CMK (cell line): ENCODE measurements at places on chromosomes 16 and 17.

DNA sequence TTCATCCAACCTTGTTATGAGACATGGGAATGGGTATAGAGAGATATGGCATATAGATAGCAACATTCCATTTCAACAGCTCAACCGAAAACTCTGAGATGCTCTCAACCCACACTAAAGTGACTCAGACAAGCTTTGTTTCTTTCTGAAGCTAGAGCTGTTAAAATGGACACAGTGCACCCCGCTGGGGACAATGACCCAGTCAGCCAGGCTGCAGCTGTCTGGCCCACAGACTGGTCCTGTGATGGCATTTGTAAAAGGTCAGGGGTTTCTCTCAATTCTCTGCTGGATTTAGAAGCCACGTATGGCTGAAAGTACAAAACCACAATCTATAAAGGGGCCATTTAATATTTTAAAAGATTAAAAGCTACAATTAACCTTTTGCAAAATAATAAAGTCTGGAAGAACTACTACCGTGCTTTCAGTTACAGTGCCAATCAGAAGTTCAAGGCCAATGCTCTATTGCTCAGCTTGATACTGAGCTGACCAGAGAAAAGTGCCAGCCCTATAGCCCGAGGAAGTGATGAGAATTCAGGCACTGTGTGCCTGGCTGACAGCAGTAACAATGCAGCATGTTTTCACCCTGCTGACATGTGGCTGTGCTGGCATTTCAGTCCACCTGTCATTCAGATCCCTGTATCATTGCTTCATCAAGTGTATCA is 60.2 kb downstream of the TEX2 start:
- DNase-seq: no peak

DNA sequence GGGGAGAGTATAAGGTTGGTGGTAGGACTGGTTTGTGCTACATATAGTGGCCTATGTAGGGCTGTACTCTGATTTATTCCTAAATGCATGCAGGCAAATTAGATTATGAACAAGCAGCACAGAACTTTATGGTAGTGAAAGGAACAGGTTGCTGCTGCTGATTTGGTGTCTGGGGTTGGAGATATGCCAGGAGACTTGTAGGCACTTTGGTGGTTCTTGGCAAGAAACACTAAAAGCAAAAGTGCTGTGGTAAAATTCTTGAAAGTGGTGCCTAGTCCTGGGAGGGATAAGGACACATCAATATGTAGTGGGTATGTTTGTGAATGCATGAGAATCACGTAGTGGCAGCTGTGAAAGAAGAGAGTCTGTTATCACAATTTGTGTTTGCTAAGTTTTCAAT is 2126.0 kb downstream of the TP53TG3F start:
- no peak for DNase-seq

DNA sequence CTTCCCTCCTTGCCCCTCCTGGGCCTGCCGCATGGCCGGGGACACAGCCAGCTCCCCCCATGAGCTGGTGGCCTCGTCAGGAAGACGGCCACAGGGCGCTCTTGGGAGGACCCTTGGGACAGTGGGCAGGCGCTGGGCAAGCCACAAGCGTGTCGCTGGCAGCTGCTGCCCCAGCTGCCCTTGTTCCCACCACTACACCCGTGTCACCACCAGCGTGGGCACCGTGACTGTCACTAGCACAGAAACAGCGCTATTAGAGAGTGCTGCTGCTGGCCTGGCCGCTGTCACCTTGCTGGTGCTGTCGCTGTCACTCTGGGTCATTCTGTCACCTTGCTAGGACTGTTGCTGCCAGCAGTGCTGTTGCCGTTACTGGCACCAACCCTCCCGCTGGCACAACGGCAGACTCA is 47.2 kb downstream of the ZFPM1 start:
- no peak for DNase-seq

DNA sequence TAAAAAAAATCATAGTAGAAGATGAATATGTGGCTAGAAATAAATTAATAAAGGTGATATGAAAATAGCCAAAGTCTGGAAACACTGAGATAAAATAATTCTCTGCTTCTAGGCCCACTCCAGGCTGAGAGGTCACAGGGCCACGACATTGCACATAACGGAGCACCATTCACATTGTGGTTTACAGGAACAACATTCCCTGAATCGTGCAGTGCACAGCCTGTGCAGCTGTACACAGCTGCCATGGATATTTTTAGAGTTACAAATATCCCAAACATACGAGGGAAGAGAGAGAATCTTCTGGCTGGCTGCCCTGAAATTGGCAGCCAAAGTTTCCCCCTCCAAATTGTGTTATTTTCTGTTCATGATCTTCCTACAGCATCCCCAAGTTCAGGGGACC is 68.8 kb downstream of the GSG1L start:
- DNase-seq: no peak

- no peak for DNase-seq
Measured at GRCh38 chr17:43784628-43785101, 4.4 kb downstream of the CFAP97D1 start.

GRCh38 chr16:74438492-74438979 is 17.3 kb upstream of the CLEC18B start:
- DNase-seq: no peak

DNA sequence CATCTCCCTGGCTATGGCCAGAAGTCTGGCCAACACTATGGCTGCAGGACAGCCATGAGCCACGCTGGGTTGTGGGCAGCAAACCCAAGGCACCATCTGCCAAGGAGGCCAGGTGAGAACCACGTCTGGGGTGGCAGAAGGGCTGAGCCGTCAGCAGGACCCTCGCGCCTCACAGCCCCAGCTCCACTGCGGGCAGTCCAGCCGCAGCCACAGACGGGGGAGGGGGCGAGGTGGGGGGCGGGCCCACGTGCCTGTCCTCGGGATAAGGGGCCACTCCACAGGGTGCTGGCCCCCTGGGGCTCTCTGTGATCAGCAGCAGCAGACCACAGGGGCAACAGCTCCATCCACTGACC is 6.5 kb upstream of the BAIAP2 start:
- no peak for DNase-seq

GRCh38 chr16:19858340-19859018 is 26.2 kb downstream of the GPRC5B start:
- DNase-seq: no peak

GRCh38 chr17:44584443-44584842 is 27.2 kb downstream of the FZD2 start:
- DNase-seq: no peak

GRCh38 chr17:55421179-55421934 is at the start of gene MMD:
Gene MMD, minus strand, starts transcription at chr17:55421835. Its CDS starts 140 bp downstream, at chr17:55421695.
- DNase-seq: no peak

GRCh38 chr16:85511938-85512807 is 100.9 kb upstream of the GSE1 start:
- DNase-seq: no peak

GRCh38 chr17:1047879-1048470 is 51.0 kb downstream of the TIMM22 start:
- no peak for DNase-seq

- no peak for DNase-seq
Measured at GRCh38 chr16:29736112-29736511, 9.7 kb downstream of the C16orf54 start.

- no peak for DNase-seq
Measured at GRCh38 chr17:45993962-45994627, 5.0 kb upstream of the STH start.

- DNase-seq: no peak
Measured at GRCh38 chr17:74918906-74919305, 4.1 kb downstream of the USH1G start.

DNA sequence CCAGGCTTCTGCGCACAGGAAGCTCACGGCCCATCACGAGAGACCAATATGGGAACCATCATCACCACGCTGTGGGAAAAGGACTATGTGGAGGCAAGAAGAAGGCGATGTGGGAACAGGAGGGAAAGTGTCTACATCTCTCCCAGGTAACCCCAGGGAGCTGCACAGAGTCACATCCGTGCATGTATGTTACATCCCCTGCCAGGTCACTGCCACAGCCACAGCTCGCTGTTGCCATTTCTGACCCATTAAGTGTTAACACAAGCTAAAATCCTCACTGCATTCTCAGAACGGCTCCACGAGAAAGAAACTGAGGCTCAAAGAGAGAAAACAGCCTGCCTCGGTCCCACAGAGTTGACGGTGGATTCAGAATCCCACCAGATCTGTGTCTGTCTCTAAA is 319.1 kb downstream of the FOXL1 start:
- DNase-seq: no peak

DNA sequence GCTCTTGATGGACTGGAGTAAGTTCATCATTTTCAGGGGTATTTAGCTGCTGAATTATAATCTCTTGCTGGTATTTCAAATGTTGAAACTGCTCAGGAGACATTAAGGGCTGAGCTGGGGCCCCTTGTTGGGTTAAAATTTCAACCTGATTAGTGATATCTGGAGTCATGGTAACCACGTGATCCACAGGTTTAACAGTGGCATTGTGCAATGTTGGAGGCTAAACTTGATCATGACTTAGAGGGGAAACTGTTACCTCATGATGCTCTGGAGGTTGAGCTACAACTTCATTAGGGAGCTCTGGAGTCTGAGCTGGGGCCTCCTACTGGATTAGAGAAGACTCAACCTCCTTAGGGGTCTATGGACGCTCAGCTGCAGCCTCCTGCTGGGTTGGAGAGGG is 17.2 kb upstream of the MPP2 start:
- no peak for DNase-seq

DNA sequence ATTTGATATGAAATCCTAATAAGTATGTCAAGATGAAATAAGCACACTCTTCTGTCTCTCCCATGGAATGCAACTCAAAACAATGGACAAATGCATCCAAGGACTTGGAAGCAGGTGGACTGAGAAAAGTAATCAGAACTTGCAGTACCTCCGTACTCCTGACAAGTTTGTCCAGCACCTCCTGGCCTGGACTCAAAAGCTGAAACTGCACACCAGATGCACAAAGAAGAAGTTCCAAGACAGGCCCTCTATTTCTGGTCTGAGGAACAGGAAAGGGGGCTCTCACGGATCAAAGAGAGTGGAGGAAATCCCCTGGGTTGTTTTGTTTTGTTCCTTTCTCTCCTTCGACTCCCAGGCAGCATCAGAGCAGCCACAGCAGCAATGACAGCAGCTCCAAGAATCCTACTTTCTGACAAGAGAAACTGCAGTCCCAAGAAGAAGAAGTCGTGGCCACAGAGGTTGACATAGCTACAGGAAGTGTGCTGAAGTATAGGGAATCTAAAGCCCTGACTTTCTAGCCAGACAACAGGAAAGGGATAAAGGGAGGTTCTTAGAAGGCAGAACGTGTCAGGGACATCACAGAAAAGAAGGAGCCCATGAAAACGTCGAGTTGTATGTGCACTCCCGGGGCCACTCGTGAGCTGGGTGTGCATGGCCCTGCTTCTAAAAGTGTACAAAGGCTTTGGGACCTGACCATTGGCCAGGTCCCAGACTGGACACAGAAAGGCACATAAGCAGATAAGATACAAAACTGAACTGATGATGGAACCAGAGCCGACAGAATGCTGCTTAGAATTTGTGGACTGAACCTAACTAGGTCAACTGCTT is 29.3 kb downstream of the AKAP10 start:
- no peak for DNase-seq

DNA sequence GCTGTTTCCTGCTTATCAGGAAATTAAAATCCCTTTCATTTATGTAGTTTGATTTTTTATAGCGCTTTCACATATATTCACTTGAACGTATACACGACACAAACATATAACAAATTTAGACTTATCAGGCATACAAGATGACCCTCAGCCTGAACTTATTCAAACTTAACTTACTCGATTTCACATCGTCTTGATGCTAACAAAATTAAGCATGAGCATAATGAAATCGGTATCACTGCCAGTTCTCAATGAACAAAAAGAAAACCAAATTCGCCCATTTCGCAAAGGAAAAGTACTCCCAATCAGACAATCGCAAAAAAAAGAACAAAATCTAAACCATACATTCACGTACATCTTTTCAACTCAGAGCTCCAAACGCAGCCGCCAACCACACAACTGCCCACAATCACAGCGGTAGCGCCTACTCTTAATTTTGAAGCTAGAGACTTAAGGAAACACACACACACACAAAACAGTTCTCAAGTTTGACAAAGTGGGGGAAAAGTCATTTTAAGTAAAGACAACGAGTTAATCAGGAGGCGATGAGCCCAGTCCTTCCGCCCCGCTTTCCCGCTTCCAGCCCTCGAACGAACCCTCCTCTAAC is 1.1 kb downstream of the GJC1 start:
- DNase-seq: no peak

GRCh38 chr16:56233795-56234566 is 42.7 kb downstream of the GNAO1 start:
- DNase-seq: no peak

- DNase-seq: no peak
Measured at GRCh38 chr17:50889528-50890118, 23.5 kb upstream of the TOB1 start.

- DNase-seq: no peak
Measured at GRCh38 chr17:40921026-40921425, 16.4 kb downstream of the KRT23 start.

- no peak for DNase-seq
Measured at GRCh38 chr17:70636517-70637133, 467.3 kb downstream of the KCNJ2 start.

DNA sequence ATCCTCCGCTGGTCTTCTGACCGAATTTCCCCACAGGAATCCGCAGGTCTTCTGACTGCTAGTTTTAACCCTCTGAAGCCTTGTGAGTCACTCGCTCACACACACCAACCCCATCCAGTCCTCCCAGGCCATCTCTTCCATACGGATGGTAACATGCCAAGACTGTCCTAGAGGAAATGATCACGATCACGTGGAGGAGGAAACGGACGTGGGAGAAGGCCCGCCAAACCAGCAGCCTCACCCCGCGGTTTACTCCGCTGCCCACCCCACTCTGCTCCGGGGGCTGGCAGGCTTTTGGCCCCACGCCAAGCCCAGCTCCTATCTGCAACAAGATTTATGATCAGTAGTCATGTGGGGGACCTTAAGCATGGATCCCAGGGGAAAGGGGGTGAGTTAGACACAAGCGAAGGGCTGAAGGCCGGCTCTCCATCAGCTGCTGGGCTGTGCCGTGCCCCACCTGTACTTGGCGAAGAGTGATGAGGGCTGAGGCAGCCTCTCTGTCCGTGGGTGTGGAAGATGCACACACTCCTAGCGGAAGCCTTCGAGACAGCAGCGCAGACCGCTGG is 1.5 kb upstream of the FAAP100 start:
- peak; percentile 63 for DNase-seq

GRCh38 chr17:57332501-57332900 is 76.2 kb downstream of the MSI2 start:
- no peak for DNase-seq
